ENCODE measurements at places on chromosomes 12 and 14. TPM values are rescaled to one million over a fixed set of nuclear protein-coding genes. Genes with fewer than 3 reads are reported as not detected.

YLPM1 gene
- total RNA-seq, result 82.3 TPM

FOXG1 gene
- not detected for total RNA-seq

ACSM4 gene
- total RNA-seq, result not detected

PLCZ1 gene
- total RNA-seq, result not detected

CLEC4C gene
- total RNA-seq, result 1.3 TPM

HAL gene
- 4.6 TPM for total RNA-seq

CCDC184 gene
- 1.3 TPM for total RNA-seq

MYF5 gene
- total RNA-seq, result not detected

PYGL gene
- 160 TPM for total RNA-seq

TMEM179 gene
- total RNA-seq, result not detected

PTHLH gene
- 2.2 TPM for total RNA-seq

Measured in spleen (tissue), 13 donors.